T follicular helper cell (primary cell): ENCODE measurements at places on chromosomes 4 and X.

DNA sequence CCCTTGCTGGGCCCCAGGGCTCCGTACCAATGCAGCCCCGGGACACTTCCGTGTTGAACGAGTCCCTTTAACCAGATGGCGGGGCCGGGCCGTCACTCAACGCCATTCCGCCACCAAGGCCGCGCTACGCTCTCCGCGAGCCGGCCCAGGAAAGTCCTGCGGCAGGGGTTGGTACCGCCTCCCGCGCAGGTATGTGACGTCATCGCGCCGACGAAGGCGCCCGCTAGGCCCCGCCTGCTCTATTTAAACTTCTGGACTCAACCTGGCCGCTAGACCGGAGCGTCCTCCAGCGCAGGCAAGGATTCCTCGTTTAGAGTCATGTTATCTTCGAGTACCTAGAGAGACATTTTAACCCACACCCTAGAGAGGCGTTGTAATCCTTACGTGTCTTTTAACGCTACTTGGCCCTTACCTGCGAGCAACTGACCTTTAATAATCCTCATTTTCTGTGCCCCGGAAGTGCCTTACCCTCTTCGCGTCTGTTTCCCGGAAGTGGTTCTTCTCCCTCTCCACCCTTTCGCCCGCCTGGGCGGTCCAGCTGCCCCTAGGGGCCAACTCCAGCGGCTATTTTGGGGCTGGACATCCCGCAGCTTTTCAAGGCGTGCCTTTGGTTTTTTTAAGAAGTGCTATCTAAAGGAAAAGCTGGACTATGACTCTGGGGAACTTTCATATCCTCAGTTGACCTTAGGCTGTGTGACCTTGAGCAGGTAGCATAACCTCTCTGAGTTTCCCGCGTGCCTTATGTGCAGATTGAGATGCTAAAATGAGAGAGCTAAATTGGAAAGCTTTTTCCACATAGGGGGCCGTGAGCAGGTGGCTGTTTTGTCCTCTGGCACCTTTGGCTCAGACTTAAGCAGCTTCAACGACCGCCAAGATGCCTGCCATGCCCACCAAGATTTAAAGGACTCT, at the start of gene PNPLA4:
Gene PNPLA4 (minus strand): TSS at position 155 of the 909 bp plus-strand sequence. CDS start 1,294 bp downstream, outside the sequence.
- peak; percentile 75 for DNase-seq

DNA sequence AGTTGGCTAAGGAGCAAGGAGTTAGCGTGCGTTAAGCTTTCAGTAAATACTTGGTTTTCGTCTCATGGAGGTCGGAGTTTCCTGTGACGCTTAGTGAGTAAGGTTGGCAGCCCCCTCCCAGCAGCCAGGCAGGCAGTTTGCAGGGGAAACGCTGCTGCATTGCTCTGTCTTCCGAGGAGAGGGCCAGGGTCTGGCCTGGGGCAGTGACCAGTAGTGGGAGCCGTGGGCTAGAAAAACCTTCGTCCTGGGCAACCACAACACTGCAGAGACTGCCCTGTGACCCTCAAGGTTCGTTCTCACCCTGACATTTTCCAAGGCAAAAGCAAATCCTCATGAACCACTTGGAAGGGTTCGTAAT, 432 bp downstream of the TMEM175 start:
- DNase-seq = no peak

GRCh38 chrX:56232221-56233082, at the start of gene KLF8:
TSS of gene KLF8 (plus strand) at chrX:56232356. CDS start at chrX:56233335, 979 bp downstream.
- peak; percentile 7 for DNase-seq

GRCh38 chr4:189069772-189070171, 870.9 kb upstream of the FRG1 start:
- no peak for DNase-seq

DNA sequence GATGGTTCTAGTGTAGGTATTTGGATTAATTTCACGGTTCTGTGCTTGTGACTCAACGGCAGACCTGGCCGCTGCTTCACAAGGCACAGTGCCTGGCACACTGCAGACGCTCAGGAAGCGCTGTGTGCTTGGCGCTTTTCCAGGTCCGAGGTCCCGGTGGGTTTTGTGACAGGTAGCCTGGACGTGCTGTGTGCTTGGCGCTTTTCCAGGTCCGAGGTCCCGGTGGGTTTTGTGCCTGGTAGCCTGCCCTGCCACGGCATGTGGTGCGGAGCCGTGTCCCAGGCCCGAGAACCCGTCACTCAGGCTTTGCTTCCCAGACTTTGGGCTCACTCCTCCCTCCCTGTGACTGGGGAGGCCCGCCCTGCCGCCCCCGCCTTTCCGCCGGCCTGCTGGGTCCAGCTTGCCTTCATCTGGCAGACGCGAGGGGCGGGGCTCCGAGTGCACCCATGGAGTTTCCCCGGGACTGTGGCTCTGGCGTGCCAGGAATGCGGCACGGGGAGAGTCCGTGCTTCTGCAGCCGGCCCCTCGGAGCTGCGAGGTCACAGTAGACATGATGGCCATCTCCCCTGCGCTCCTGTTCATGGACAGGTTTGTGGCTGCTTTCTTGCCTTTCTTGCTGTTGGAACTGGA, 44.2 kb downstream of the TBC1D14 start:
- DNase-seq = no peak

DNA sequence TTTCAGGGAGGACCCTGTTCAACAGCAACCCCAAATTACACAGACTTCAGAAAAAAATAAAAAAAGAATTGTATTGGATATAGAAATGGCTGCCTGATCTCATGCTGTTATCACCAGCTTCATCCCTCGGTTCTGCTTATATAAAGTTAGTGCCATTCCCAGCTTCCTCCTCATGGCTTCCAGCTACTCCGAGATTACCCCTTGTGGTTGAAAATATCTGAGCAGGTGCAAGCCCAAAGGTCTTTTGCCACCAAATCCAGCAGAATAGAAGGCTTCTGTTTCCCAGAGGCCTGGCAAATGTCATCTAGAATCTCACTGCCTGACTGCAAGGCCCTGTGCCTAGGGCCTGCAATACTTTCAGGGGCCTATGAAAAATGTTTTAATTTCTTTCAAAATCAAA, 13.8 kb upstream of the HPGDS start:
- DNase-seq = no peak

GRCh38 chr4:140877781-140878180, 121.6 kb upstream of the TBC1D9 start:
- no peak for DNase-seq

DNA sequence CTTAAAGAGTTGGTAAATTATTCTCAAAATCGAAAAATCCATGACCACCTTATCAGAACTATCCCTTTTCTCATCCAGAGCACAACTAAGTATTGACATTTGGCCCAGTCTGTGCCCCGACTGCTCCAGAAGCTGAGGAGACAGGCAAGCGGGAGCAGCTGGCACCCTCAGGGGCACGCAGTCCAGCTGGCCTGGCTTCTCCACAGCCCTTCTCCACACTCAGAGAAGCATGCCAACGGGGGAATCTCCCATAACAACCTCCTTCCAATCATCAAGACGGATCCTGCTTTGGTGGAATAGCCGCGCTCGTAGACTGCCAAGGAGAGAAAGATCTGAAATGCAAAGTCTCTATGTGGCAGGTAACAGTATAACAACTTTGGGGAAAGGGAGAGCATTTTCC, 85.4 kb downstream of the AFAP1 start:
- DNase-seq = no peak

GRCh38 chrX:113770806-113771205, 813.1 kb upstream of the HTR2C start:
- no peak for DNase-seq

DNA sequence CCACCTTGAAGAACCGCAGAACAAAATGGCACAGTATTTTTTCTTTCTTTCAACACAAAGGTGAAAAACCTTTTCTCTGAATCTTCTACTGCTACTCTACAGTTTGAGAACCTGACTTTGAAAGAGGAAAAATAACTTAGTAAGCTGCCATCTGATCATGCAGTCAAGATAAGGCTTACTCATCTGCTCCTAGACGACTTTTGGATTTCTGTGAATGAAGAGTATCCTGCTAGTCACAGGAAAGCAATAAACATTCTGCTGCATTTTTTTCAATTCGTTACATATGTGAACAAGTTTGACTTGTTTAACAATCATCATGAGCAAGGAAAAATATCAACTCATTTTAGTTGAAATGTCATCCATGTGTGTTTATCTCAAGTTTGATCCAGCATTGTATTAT, 25.2 kb downstream of the TIGD2 start:
- no peak for DNase-seq

DNA sequence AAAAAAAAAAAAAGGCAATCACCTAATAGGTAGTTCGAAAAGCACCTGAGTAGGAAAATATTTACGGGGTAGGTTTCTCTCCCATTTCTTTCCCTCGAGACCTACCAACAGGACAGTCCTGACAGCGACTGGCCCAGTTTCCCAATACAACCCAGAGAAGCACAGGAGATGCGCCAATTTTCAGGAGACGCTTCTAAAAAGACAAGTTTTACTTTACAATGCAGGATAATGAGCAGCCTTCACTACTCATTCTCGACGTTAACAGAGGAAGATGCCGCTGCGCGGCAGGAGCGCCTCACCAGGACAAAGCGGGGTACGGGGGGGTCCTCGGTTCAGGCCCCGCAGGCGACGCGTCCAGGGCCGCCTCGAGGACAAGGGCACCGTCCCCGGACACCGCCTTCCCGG, 708 bp downstream of the BCLAF3 start:
- peak; percentile 9 for DNase-seq

- DNase-seq = no peak
These were observed 1976.7 kb upstream of the ADGRL3 start for GRCh38 chr4:59223292-59223941.

GRCh38 chrX:22365460-22365859, 92.7 kb downstream of the CBLL2 start:
- DNase-seq = no peak

- DNase-seq = no peak
These were observed 231.5 kb downstream of the SLC7A11 start for GRCh38 chr4:138010639-138011038.

GRCh38 chr4:151202851-151203455, 74.0 kb upstream of the PRSS48 start:
- DNase-seq = no peak

GRCh38 chr4:7692451-7693236, 247.0 kb downstream of the AFAP1 start:
- no peak for DNase-seq

- DNase-seq = no peak
These were observed 48.4 kb downstream of the ANXA3 start for GRCh38 chr4:78599931-78600375.

GRCh38 chr4:9943761-9944160, 77.5 kb downstream of the SLC2A9 start:
- no peak for DNase-seq

DNA sequence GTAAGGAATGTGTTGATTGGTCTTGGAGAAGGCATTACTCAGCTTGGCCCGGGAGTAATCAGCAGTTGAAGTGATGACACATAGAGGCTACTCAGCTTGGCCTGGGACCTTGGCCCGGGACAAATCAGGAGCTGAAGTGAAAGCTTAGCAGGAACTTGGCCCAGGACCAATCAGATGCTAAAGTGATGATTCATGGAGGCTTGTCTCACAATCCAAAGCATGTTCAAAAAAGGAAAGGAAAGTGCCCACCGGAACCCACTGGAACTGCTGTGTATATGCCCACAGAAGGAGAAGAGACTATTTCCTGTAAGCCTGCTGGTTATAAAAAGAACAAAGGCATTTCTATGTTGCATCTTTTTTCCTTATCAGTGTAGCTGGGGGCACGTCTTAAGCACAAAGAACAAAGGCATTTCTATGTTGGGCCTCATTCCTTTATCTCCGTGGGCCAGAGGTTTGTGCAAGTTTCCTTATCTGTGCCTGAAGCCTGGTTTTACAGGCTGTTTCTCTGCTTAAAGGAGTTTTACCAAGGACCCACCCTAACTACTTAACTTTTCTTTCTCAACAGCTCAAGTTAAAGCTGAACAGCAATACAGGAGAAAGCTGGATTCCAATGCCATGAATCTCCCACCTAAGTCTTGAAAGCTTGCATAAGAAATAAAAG, 1176.7 kb downstream of the NLGN4X start:
- no peak for DNase-seq

DNA sequence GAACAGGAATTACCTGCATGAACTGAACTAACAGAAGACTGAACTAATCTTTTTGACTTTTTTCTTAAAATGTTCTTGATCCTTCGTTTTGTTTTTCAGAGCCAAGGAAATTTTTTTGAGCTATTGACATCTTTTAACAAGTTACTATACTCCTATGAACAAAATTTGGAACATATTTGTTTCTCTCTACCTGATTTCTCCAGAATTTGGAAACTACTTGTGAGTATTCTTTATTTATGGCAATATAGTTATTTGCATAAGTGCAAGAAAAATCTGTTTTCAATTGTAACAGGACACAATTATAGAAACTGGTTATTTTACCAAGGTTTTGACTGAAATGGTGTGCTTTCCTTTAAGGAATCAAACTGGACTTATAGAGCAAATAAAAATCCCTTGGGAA, 89.5 kb upstream of the HPGD start:
- DNase-seq = no peak

GRCh38 chrX:65685112-65685511, 17.7 kb downstream of the MSN start:
- no peak for DNase-seq

DNA sequence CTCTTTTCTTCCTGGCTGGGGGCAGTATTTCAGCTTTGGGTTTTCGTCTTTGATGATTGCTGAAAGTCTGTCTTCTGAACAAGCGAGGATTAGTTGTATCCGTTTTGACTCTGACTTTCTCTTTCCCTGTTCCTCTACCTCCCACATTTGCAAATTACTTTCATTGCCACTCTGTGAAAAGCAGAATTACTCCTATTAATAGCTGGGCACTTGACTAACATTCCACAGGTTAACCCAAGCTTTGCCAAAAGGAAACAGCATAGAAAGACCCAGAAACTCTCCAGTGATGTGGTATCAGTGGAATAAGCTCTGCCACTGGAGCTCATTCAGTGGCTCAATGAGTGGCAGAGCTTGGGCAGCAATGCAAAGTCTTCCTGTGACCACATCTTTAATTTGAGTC, 238.9 kb downstream of the PALLD start:
- DNase-seq = no peak

DNA sequence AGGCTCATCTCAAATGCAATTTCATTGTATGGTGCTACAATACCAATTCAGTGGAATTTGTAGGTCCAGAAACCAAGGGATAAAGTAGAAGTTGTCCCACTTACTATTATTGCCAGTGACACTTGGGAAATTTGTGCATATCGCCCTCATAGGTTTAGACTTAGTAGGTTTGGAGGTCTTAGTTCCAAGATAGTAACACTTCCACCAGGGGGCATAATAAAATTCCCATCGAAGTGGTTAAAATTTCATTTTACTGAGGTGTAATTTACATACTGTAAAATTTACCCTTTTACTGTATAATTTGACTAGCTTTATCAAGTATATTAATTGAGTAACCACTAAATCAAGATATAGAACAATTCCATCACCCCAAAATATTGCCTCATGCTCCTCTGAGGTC, 174.6 kb downstream of the INPP4B start:
- no peak for DNase-seq

GRCh38 chr4:26829018-26829417, 31.6 kb upstream of the STIM2 start:
- no peak for DNase-seq

GRCh38 chrX:153804621-153805020, 10.2 kb downstream of the SSR4 start:
- DNase-seq = no peak

- DNase-seq = no peak
These were observed 25.7 kb downstream of the FAM13A start for GRCh38 chr4:89031272-89031671.

GRCh38 chr4:47711646-47712045, 126.2 kb downstream of the CORIN start:
- DNase-seq = no peak
